IMR-90 (cell line): ENCODE measurements at places on chromosomes 16 and 17.

GRCh38 chr17:72725433-72726068, 366.9 kb downstream of the SLC39A11 start:
- DNase-seq, result peak; percentile 66

- DNase-seq, result no peak
These were observed 11.0 kb downstream of the ZSCAN32 start for GRCh38 chr16:3389663-3390338.

- no peak for DNase-seq
These were observed 1.6 kb downstream of the MYO1C start for GRCh38 chr17:1490643-1491442.

DNA sequence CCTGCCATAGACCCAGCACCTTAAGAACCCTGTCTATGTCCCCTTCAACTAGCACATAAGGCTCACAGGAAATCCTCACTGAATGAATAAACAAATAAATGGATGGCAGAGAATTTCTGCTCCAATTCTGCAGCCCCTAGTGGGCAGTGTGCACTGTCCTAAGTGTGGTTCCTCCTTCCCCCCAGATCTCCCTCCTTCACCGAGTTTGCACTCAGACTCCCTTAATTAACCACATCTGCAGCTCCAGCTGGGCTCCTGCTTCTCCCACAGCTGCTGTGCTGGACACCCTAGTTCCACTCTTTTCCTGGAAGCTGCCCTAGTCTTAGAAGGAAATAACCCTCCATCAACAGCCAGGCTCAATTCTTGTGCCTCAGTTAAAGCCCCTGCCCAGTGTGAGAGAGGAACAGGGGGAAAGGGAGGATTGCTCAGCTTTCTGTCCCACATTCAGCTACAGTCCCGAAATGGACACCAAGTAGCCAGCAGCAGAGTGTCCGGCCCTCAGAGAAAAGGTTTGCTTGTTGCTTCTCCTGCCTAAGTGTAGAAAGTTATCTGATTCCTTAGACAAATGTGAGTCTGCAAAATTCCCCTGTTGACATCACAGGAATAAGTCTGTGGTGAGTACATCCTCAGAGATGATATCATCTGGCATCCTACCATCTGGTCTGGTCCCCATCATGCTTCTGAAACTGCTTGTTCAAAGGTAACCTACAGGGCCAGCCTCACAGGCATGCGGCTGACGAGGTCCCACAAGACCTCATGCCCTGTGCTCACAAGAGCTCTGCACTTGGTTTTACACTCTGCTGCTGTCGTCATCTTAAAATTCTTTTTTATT, 12.3 kb downstream of the LRRC3C start:
- peak; percentile 98 for DNase-seq
